CD4-positive, alpha-beta T cell (primary cell): ENCODE measurements at places on chromosomes 2 and 18. TPM values are rescaled to one million over a fixed set of nuclear protein-coding genes. Genes with fewer than 3 reads are reported as not detected.
A peak's percentile ranks its signal among the peaks of the same experiment; 100 is the strongest.

The MPP4 gene
- not detected for total RNA-seq

DNA sequence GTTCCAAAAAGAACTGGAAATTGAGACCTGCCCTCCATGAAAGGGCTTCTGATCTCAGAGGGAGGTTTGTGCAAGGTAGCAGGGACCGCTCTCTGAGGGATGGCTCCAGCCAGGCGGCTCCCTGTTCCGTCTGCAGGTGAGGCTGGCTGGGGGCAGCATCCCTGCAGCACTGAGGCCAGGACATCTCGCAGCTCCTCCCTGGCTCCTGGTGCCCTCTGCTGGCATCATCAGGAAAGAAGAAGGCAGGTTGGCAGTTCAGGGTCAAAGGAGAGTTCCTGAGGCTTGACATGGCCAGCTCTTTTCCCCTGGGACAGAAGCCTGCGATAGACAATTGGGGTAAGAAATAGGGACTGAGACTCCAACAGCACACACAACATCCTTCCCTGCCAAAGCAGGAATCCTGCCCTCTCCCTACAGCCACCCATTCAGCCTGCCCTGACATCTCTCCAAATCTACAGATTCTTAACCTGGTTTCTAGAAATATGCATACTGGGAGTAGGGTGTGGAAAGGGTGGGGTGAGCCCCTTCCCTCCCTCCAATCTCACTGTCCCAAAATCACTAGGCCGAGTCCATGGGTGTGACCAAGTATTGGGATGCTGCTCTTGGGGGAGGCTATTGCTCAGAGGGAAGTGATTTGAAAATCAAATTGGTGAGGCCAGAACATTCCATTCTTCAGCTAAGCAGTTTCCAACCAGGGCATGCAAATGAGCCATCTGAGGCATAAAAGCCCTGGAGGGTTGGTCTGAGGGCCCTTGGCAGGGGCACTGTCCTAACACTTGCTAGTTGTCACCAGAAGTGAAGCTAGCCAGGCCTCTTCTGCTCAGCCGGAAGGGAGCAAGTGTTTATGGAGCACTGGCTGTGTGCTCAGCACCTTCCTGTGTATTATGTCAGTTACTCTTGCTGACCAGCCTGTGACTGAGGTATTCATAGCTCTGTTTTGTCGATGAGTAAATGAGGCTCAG lies 185.4 kb downstream of the TFCP2L1 start:
- no peak for DNase-seq

DNA sequence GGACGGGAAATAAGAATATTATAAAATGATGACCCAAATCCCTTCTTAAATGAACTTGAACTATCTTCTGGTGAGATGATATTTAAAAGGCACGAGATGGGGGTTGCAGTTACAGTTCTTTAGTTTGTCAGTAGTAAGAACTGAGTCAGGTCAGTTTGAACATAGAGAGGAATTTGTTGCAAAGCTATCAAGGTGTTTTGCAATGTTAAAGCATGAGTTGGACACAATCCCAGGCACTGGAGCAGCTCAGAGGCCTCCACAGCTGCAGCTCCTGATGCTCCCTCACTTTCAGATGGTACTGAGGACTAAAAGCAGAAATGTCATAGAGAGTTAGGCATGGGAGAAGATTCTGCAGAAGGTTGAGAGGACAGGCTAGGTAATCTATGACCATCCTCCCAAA lies 236.0 kb downstream of the BCL2 start:
- no peak for DNase-seq

The COL6A3 gene
- total RNA-seq = 1.3 TPM

DNA sequence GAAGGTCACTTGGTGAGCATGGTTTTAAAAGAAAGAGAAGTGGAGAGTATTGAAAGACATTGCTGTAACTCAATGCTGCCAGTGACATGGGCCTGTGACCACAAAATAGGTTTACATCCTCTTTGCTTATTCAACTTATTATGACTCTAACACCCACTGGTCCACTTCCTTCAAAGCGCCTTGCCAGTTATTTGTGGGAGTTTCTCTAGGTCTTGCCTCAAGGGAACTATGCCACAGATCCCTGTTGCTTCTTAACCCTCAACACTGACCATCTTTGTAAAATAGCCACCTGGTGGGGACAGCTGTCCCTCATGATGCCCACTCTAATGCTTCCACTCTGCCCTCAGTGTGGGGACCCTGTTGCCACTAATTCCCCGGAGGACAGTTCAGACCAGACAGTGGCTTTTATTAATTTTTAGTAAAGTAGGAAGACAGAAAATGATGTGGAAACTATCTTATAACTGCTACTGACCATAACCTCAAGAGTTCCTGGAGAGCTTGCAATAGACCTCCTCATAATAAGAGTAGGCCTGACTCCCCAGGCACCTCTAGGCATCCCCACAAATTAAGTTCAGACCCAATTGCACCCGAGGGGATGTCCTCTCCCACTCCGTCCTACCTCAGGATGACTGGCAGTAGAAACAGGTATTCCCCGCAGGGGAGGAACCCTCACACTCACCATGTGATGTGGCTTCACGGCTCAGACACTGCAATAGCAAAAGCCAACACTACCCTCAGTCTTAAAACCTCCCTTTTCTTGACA lies 31.3 kb upstream of the SLC25A52 start:
- DNase-seq = no peak

- DNase-seq = no peak
These were observed 75.4 kb upstream of the ZEB2 start for GRCh38 chr2:144595279-144595678.

- DNase-seq = no peak
These were observed 24.5 kb downstream of the SETBP1 start for GRCh38 chr18:44705075-44705675.

The SLC25A12 gene
- total RNA-seq = 8.7 TPM

DNA sequence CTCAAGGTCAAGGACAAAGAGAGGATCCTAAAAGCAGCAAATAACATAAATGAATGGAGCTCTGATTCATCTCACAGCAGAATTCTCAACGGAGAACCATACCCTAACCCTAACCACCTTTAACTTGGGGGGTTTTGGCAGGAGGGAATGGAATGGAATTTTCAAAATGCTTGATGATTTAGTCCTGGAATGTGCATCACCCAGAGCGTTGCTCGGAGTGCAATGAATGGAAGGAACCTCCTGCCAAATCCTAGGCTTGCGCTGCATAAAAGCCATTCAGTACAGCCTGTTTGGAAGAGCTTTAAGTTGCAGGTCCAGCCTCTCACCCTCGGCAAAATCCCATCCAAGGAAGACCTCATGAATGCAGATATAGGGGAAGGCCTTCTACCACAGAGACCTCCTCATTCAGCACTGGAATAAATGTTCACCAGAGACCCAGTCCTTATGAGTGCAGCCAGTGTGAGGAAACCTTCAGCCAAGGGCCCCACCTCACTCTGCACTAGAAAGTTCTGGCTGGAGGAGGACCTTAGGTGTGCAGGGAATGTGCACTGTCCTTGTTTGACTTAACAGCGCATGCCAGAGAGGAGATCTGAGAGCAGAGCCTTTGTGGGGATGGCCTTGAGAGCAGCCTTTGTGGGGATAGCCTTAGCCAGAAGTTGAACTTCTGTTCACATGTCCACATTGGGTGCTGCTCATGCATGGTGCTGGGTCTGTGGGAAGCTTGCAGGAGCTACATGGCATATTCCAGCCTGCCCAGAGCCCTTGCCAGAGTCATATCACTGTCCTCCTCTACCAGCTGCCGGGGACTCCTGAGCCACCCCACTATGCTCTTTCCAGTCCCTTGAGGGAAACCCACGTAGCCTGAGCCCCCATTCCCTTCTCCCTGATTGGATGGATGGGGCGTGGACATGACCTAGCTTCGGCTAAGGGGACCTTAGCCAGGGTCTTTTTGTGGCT lies 30.5 kb downstream of the ASB1 start:
- DNase-seq = no peak

- DNase-seq = peak; percentile 76
These were observed 89.5 kb downstream of the ZFP36L2 start for GRCh38 chr2:43136876-43137275.

The SCN9A gene
- 0.14 TPM for total RNA-seq

The CYP20A1 gene
- total RNA-seq = 22.6 TPM

DNA sequence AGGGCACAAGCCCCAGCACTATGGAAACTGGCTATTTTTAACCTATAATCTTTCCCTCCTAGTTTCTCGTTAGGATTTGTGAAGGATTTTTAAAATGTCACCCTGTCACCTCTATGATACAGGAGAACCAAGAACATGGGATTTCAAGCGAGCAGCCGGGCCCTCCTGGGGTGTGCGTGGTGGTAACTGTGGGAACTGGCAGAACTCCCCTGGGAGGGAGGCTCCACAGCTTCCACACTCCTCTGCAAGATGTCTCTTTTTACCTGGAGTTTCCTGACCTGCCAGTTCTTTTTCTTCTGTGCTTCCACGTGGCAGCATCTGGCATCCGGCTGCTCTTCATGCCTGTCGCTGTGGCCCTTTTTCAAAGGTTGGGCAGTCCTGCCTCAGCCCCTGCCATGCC lies 386.3 kb upstream of the MYT1L start:
- no peak for DNase-seq

GRCh38 chr2:230924470-230925341 lies at the start of gene GPR55:
Gene GPR55, minus strand, starts transcription at chr2:230925242. Its CDS starts 14,280 bp downstream, at chr2:230910962.
- no peak for DNase-seq

- DNase-seq = no peak
These were observed 1337.9 kb upstream of the CHAC2 start for GRCh38 chr2:52429740-52430139.

DNA sequence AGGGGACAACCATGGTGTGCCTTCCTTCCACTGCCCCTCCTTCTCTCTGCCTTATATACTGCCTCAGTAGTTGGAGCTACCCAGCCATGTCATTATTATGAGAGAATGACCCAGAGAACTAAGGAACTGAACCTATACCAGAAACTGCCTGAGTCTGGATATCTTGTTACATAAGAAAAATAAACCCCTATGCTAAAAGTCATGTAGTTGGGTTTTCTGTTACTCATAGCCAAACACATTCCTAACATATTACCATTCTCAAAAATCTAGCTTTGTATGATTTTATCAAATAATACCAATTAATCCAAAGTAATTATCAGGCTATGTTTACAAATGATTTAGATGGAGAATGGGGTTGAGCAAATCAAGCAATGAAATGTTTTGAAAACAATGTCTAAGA lies 15.0 kb upstream of the KLF7 start:
- no peak for DNase-seq

- DNase-seq = no peak
These were observed 110.9 kb upstream of the FAM98A start for GRCh38 chr2:33709951-33710350.

DNA sequence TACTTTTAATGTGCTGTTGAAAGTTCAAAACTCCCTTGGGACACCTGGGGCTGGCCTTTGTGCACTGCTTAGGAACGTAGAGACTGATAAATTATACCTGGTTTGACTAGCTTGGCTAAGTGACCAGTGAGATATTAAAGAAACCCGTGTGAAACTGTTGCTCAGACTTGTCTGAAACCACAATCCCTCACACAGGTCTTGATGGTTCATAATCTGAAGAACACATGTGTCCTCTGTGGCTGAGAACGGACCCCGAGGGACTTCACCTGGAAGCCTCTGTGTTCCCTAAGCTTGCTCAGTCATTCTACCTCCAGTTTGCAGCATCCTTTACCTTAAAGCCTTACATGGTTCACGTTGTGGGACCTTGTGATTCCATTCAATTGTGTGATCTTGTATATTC lies 218.8 kb downstream of the CBLN2 start:
- no peak for DNase-seq

GRCh38 chr18:23353459-23353858 lies 99.6 kb upstream of the RIOK3 start:
- no peak for DNase-seq

GRCh38 chr2:216133397-216133796 lies 24.2 kb downstream of the XRCC5 start:
- DNase-seq = no peak

The C2orf76 gene
- total RNA-seq = 4.5 TPM

DNA sequence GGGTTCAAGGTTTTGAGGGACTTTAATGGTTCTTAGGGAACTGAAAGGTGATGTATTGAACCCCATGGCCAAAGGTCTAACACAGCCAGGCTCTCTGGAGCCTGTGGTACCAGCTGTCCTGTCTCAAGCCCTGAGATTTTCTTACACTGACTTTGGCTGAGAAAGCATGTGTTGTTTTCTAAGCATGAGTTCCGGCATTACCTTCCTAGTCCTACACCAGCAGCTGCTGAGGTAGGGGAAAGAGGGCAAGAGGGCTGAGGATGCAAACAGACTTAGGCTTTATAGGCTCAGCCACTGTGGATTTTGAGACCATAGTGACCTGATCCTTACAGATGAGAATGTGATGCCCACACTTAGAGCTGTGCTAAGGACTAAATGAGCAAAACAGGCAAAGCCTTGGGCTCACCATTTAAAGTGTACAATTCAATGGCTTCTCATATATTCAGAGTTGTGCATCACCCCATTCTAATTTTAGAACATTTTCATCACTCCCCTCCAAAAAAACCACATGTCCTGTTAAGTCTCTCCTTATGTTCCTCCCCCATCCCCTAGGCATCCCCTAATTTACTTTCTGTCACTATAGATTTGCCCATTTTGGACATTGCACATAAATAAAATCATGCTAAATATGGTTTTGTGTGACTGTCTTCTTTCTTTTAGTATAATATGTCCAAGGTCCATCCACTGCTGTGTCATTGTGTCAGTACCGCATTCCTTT lies 99.7 kb upstream of the OTOS start:
- DNase-seq = no peak

The HOXD4 gene
- not detected for total RNA-seq

DNA sequence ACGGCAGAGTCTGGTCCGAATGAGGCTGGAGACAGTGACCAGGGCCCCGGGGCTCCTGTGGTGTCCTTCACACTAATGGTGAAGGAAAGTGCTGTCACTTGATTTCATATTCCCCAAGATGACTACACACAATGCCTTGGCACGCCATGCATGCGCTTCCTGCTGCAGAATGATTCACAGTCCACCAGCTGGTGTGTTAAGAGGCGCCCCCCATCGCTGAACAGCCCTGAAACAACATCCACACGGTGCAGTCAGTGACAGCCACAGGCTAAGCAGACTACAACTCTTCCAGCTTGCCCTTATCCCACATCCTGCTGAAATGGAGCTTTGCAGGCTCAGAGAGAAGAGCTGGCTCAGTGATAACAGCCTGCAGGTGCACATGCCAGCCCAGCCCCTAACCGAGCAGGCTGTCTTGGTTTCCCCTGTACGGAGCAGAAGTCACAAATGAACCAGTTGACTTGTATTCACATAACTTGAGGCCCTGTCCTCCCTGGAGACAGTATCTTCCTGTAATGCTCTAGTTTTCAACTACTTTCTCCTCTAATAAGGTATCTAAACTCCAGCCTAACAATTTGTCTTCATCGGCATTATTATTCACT lies 24.3 kb upstream of the CDH20 start:
- DNase-seq = no peak

GRCh38 chr2:143843686-143844085 lies 676.2 kb downstream of the ZEB2 start:
- no peak for DNase-seq

- DNase-seq = no peak
These were observed 3.6 kb downstream of the ECEL1 start for GRCh38 chr2:232483923-232484627.

The ALLC gene
- total RNA-seq = not detected
